HFFc6 (cell line): ENCODE measurements at places on chromosomes 7 and 10. TPM values are rescaled to one million over a fixed set of nuclear protein-coding genes. Genes with fewer than 3 reads are reported as not detected.

SPAM1 gene
- total RNA-seq, result not detected in 3 replicates

CCDC172 gene
- total RNA-seq, result not detected in 3 replicates

TRIM4 gene
- 21.1 to 24.6 TPM (median 22.0 TPM) in 3 replicates for total RNA-seq

TRIM73 gene
- 0.50 to 1.3 TPM (median 1.2 TPM) in 3 replicates for total RNA-seq

WNT8B gene
- not detected in 3 replicates for total RNA-seq

XRCC2 gene
- total RNA-seq, result 1.8 to 4.5 TPM (median 3.6 TPM) in 3 replicates

LRRC61 gene
- total RNA-seq, result not detected in 3 replicates

PTER gene
- 0.30 to 3.8 TPM (median 0.47 TPM) in 3 replicates for total RNA-seq

NXPH1 gene
- total RNA-seq, result not detected in 3 replicates

BMPER gene
- 8.9 to 13.5 TPM (median 12.1 TPM) in 3 replicates for total RNA-seq

MMP21 gene
- total RNA-seq, result not detected in 3 replicates

BAMBI gene
- 1.8 to 2.0 TPM (median 1.9 TPM) in 3 replicates for total RNA-seq

KEL gene
- total RNA-seq, result not detected in 3 replicates

OR9A2 gene
- total RNA-seq, result not detected in 3 replicates

TRPV5 gene
- not detected in 2 replicates for total RNA-seq

ZP3 gene
- 19.0 to 29.3 TPM (median 19.9 TPM) in 3 replicates for total RNA-seq
